Head of caudate nucleus (tissue), 42 donors: ENCODE measurements at places on chromosomes 11 and 22.

GRCh38 chr11:92675303-92675702 is 294.1 kb upstream of the MTNR1B start:
- no peak for DNase-seq

- no peak for DNase-seq
Measured at GRCh38 chr11:5504403-5504921, 5.3 kb downstream of the UBQLN3 start.

GRCh38 chr11:103904324-103904667 is 132.1 kb upstream of the DDI1 start:
- no peak for DNase-seq

- DNase-seq: no peak
Measured at GRCh38 chr11:77259641-77260040, 41.8 kb downstream of the GDPD4 start.

- peak; percentile 49 for DNase-seq
Measured at GRCh38 chr22:30325065-30325720, 1.5 kb downstream of the TBC1D10A start.

DNA sequence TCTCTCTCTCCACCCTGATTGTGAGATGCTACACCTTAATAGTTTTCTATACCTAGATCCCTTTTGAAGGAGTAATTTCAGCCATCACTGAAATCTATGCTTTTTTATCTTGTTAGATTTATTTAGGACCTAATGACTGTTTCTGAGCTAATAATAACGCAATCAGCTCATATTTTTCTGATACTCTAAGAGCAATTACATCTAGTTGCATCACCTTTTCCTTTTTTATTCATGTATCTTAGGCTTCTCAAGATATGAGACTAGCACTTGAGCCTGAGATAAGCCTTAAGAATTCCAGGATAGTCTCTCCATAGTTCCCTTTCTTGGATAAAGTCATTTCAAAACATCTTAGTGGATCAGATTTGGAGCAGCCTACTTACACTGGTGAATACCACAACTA is 25.1 kb upstream of the CAVIN3 start:
- DNase-seq: no peak
